GM10248 (cell line): ENCODE measurements at places on chromosomes 16 and 17.

GRCh38 chr17:77404812-77405581 lies 264.2 kb downstream of the SEC14L1 start:
- peak; percentile 92 for DNase-seq

DNA sequence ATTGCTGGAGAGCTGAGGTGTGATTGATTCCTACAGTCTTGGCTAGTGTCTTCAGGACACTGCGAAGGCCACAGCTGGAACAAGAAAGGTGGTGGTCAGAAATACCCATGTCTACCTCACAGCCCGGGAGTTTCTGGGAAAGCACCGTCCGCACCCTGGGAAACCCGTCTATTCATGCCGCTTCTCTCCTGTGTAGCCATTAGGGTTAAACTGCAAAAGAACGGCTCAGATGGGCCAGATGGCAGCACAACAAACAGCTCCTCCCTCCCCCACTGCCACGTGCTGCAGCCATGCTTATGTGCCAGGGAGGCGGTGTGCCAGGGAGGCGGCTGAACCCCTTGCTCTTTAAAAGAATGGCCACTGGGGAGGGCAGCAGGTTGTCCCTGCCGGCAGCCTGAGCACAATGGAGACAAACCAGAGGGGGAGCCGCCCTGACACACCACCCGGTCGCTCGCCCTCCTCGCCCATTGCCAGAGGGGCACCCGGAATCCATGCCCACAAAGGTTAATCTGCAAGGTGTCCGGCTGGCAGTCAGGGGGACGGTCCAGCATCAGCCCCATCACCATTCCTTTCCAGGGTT lies 65.2 kb downstream of the CYTH1 start:
- DNase-seq: no peak

GRCh38 chr17:47907932-47908562 lies 12.0 kb downstream of the SP2 start:
- no peak for DNase-seq

- DNase-seq: peak; percentile 50
Observed at GRCh38 chr17:74512624-74513091, 18.6 kb downstream of the CD300LB start.

DNA sequence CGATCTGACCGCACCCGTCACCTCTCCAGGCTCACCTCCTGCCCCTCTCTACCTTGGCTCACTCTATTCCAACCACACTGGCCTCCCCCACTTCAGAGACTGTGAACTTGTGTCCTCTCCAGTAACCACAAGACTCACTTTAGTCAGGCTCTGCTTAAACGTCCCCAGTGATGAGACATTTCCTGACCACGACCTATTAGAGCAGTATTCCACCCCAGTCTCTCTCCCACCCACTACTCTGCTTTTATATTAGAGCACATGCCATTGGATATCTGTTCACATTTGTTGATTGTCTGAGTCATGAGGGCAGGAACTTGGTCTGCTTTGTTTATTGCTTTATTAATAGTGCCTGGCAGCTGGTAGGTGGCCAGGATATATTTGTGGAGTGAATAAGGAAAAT lies 20.1 kb downstream of the COX11 start:
- no peak for DNase-seq

- no peak for DNase-seq
Observed at GRCh38 chr17:19876529-19877161, 8.9 kb upstream of the ULK2 start.

DNA sequence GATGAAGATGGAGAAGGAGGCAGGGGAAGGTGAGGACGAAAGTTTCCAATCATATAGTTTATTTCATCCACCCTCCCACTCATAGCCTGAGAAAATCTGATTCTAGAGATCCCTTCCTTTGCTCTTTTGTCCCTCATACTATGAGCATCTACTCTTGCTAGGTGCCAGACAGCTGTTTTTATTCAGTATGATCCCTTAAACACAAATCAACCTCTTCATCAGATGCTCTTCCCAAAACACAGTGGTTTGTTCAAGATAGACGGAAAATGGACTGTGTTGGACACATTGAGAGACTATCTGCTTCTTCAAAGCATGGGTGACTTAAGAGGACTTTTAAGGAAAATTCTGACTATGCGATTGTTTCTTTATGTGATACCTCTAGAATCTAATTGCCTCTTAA lies 49.4 kb upstream of the XYLT1 start:
- no peak for DNase-seq

- DNase-seq: no peak
Observed at GRCh38 chr16:10333321-10334032, 52.4 kb upstream of the ATF7IP2 start.

DNA sequence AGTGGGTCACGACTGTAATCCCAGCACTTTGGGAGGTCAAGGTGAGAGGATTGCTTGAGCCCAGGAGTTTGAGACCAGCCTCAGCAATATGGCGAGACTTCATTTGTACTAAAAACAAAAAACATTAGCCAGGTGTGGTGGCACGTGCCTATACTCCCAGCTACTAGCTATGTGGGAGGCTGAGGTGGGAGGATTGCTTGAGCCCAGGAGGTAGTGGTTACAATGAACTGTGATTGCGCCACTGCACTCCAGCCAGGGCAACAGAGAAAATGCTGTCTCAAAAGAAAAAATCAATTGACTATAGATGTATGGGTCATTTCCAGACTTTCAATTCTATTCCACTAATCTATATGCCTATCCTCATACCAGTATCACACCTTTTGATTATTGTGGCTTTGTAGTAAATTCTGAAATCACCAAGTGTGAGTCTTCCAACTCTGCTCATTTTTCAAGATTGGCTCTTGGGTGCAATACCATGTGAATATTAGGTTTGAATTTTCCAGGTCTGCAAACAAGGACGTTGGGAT lies 27.2 kb upstream of the CEP20 start:
- no peak for DNase-seq

GRCh38 chr16:86281421-86281820 lies 228.9 kb upstream of the FOXF1 start:
- DNase-seq: no peak

DNA sequence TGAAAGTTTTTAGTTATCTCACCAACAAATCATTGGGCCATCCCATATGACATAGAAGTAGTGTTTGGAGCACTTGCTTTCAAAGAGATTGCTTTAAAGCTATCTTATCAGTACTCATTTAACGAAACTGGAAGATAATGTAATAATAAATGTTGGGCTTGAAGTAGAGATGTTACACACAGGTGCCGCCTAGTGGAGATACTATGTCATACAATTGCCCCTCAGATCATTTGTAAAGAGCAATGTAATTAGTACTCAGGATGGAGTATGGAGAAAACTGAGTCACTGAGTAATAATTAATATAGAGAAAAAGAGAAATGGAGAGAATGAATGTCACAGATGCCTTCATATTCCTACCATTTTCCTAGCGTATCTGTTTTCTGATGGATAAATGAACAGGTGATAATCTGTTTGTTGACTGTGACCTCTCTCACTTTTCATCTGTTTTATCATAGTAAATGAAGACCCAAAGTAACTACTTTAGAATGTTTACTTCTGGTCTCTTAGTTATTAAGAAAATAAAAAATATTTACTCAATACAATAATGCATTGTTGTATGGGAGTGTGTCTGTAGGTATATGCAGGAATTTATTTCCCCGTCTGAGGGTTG lies 80.4 kb downstream of the EFCAB5 start:
- DNase-seq: peak; percentile 45

DNA sequence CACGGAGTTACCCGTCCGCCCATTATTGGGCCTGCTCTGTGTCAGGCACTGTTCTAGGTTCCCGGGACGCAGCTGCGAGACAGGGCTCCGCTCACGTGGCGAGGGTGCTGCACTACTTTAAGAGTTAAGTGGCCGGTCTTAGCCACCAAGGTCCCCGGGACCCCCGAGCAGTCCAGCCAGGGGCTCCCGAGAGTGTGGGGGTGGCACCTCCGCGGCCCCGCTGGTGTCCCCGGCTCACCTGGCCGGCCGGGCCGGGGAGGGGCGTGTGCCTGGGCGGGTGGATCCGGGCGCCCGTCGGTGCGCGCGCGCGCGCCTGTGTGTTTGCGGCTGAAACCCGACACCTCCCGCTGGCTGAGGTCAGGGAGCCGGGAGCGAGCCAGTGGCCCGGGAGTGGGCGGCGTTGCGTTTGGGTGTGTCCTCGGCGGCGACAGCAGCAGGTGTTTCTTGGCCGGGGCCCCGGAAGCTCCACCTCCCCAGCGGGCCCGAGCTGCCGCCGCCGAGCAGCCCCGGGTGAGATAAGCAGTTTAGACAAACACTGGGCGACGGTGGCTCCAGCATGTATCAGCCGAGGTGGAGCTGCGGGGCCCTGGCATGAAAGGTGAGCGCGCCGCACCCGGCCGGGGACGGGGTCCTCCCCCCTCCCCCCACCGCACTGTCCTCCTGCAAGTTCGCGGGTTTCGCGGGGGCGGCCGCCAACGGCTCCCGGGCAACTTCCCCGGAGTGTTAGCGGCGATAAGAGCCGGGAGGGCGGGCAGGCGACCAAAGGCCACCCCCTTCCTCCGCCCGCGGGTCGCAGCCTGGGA lies at the start of gene GSE1:
GSE1 (plus strand) TSS at position 522 of the 803 bp plus-strand sequence; CDS start at position 592, 70 bp downstream.
- peak; percentile 93 for DNase-seq

DNA sequence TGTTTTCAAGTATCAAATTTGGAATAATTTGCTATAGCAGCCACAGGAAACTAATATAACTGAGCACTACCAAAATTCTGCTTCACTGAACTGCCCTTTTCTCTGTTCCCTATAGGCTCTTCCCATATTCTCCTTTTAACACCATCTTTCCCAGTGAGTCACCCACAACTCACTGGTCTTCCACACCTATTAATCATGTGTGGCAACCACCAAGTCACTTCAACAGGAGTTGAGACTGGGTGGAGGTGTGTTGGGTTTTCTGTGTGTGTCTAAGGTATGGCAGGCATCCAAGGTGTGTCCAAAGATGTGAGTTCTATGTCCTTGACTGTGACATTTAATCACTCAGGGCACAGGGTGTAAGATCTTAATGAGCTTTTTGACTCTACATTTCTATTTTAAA lies 610.0 kb upstream of the CDH11 start:
- DNase-seq: no peak

- no peak for DNase-seq
Observed at GRCh38 chr16:85856079-85856478, 42.9 kb upstream of the IRF8 start.

DNA sequence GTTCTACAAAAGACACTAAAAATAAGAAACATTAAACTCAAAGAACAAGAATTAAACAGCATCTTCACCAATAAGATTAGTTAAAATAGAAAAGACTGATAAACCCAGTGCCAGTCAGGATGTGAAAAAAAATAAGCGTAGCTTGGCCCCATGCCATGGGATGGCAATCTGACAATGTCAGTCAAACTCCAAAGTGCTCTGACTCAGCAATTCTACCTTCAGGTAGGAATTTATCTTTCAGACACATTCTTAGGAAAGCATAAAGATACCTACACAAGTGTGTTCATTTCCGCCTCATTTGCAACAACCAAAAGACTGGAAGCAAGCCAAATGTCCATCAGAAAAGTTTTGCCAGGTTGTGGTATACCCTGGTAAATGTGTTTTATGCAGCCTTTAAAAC lies 9.1 kb upstream of the MPO start:
- DNase-seq: no peak

- DNase-seq: no peak
Observed at GRCh38 chr17:41178341-41178740, 320 bp upstream of the KRTAP4-2 start.

DNA sequence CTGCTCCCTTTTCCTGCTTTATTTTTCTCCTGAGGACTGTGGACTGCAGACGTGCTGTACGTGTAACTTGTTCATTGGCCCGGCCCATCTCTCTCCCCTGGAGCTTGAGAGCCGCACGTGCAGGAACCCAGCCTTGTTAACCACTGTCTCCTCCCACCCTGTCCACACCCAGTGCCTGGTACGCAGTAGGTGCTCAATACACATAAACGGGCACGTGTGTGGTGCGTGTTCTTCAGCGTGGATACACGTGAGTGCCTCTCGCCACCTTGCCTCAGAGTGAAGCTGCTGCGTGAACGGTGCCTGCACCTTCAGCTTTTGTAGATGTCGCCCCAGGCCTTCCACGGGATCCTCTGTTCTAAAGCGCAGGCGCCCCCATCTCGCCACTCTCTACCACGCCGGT lies 96.3 kb upstream of the CHMP6 start:
- no peak for DNase-seq

DNA sequence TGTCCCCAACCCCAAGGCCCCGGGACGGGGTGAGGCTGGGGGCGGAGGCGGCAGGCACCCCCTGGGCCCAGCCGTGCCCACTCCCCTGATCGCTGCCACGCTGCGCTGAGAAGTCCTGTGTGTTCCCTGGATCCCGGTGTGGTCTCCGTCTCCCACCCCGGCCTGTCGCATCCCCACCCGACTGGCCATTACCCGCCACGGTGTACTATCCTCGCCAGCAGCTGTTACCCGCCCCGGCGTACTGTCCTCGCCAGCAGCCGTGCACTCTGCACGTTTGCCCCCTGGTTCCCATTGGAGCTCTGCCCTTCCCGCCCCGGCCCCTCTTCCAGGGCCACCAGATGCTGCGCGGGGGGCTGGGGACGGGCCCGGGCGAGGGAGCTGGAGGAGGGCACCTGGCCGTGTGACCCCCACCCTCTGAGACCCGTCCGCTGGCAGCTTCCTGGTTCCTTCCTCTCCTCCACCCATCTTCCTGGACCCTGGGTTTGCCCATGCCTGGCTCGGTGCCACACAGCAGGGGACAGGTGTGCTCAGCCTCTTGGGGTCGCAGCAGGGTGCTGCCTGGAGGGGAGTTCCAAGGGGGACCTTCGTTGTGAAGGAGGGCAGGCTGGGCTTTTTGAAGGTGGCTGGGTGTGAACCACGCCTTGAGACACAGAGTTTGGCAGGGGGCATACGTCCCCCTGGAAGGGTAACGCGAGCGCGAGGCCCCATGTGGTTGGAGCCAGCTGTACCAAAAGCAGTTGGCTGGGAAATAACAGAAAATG lies 19.7 kb downstream of the BAHCC1 start:
- no peak for DNase-seq

DNA sequence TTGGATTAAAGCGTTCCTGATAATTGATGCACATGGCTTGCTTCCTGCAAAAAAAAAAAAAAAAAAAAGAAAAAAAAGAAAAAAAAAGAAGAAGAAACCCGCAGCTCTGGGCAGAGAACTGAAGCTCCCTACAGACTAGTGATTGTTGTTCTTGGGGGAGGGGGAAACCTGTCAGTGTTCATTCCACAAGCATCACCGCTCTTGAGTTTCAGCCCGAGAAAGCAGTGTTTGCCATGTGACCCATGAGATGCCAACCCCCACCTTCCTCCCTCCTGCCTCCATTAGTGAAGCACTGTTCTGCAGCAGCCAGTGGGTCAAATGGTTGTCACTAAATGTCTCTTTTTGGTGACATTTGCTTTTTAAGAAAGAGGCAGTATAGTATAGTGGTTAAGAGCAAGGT lies 1.7 kb downstream of the USP43 start:
- no peak for DNase-seq
